ENCODE measurements at places on chromosomes 1 and 21. TPM values are rescaled to one million over a fixed set of nuclear protein-coding genes. Genes with fewer than 3 reads are reported as not detected.

GRCh38 chr1:147225193-147225730 lies at the start of gene FMO5:
Gene FMO5, minus strand, starts transcription at chr1:147225339. Its CDS starts 310 bp downstream, at chr1:147225029.
- H3K27ac ChIP-seq, result peak within 1 kb of the TSS; percentile 81
- DNase-seq, result peak; percentile 62
- no peaks in the 10 kb centered on the region for H3K36me3 ChIP-seq
- peak within 1 kb of the TSS; percentile 92 for H3K4me3 ChIP-seq

- no peaks in the 10 kb centered on the region for H3K4me1 ChIP-seq
- no peak overlapping the region for H3K4me3 ChIP-seq
- no peaks in the 10 kb centered on the region for H3K36me3 ChIP-seq
- H3K27me3 ChIP-seq, result peaks cover 29% of the 10 kb centered on the region
- no peak for DNase-seq
- H3K27ac ChIP-seq, result no peak overlapping the region
These were observed 2.3 kb downstream of the TMEM61 start for GRCh38 chr1:54982739-54983138.

GRCh38 chr1:89681045-89681729 lies 48.3 kb downstream of the LRRC8C start:
- no peak overlapping the region for H3K27ac ChIP-seq
- peaks cover 10% of the 10 kb centered on the region for H3K36me3 ChIP-seq
- no peak overlapping the region for H3K4me3 ChIP-seq
- DNase-seq, result no peak

Gene KPRP
- total RNA-seq, result not detected

- H3K4me1 ChIP-seq, result no peaks in the 10 kb centered on the region
- H3K27ac ChIP-seq, result no peak overlapping the region
- no peaks in the 10 kb centered on the region for H3K36me3 ChIP-seq
- DNase-seq, result no peak
These were observed 42.6 kb downstream of the LMX1A start for GRCh38 chr1:165313903-165314302.

GRCh38 chr1:229003233-229004031 lies 267.5 kb upstream of the RAB4A start:
- no peaks in the 10 kb centered on the region for H3K27me3 ChIP-seq
- DNase-seq, result no peak
- H3K4me1 ChIP-seq, result peaks cover 7% of the 10 kb centered on the region
- H3K36me3 ChIP-seq, result no peaks in the 10 kb centered on the region
- no peak overlapping the region for H3K4me3 ChIP-seq
- H3K27ac ChIP-seq, result no peak overlapping the region

DNA sequence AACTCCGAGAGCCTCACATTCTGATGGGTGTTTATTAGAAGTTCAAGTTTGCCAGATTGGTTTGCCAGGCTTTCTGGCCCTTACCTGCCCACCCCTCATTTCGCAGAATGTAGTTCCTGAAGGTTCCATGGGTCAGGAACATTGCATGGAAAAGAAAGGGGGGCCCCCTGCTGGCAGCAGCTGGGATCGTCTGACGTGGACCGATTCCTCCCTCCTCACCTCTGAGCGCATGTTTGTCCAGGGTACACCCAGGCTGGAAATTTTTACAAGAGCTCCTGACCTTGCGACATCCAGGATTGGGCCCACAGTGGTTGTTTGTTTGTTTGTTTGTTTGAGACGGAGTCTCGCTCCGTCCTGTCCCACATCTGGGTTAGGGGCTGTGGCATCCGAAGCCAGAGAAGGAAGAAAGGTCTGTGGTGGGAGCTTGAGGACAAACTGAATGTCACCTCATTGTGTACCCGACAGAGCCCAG lies 126.0 kb upstream of the TMEM51 start:
- DNase-seq, result no peak
- no peak overlapping the region for H3K27ac ChIP-seq
- H3K27me3 ChIP-seq, result no peaks in the 10 kb centered on the region

DNA sequence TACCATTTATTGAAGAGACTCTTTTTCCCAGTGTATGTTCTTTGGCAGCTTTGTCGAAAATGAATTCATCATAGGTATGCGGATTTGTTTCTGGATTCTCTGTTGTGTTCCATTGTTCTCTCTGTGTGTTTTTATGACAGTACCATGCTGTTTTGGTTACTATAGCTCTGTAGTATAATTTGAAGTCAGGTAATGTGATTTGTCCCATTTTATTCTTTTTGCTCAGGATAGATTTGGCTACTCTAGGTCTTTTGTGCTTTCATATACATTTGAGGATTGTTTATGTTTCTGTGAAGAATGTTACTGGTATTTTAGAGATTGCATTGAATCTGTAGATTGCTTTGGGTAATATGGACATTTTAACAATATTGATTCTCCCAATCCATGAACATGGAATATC lies 5.4 kb upstream of the KLHL12 start:
- H3K4me1 ChIP-seq, result peaks cover 7% of the 10 kb centered on the region
- no peak for DNase-seq
- no peak overlapping the region for H3K27ac ChIP-seq
- peaks cover 24% of the 10 kb centered on the region for H3K27me3 ChIP-seq
- H3K4me3 ChIP-seq, result no peak overlapping the region
- no peaks in the 10 kb centered on the region for H3K36me3 ChIP-seq

DNA sequence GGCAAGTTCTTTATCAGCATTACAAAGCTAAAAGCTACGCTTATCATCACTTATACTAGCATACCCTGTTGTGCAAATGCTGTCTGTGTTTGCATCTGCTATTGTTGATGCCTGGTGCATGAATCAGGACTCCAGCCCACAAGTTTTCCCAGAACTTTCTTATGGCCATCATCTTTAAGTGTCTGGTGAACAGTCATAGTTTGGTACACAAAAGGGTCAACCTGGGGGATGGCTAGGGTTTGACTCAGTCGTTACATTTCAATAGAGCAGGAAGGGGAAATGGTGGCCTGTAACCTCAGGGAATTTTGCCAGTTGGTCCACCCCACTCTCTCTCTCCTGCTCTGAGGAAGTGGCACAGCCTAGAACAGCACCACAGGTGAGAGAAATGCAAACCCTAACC lies 35.4 kb downstream of the SELL start:
- H3K27me3 ChIP-seq, result no peaks in the 10 kb centered on the region
- no peak overlapping the region for H3K4me3 ChIP-seq
- peak overlapping the region; percentile 21 for H3K27ac ChIP-seq
- peaks cover 31% of the 10 kb centered on the region for H3K4me1 ChIP-seq
- H3K36me3 ChIP-seq, result peaks cover 6% of the 10 kb centered on the region
- DNase-seq, result no peak

Gene CELA3A
- not detected for total RNA-seq

DNA sequence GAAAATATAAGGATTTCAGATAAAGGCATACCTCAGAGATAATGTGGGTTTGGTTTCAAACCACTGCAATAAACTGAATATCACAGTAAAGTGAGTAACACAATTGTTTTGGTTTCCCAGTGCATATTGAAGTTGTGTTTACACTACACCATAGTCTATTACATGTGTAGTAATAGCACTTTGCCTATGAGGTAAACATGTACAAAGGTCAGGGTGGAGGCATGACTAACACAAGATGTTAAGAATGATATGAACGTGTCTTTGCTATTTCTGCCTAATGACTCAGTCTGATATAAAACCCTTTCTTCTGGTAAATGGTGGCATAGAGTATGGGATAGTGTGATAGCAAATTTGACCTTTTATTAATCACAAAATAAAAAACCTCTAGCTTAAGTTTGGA lies 621.5 kb upstream of the ADGRL2 start:
- no peak for DNase-seq
- no peak overlapping the region for H3K4me3 ChIP-seq
- H3K27me3 ChIP-seq, result no peaks in the 10 kb centered on the region
- H3K36me3 ChIP-seq, result peaks cover 18% of the 10 kb centered on the region

- H3K4me1 ChIP-seq, result no peaks in the 10 kb centered on the region
- no peaks in the 10 kb centered on the region for H3K36me3 ChIP-seq
- no peak overlapping the region for H3K4me3 ChIP-seq
These were observed 440.8 kb downstream of the NPHP4 start for GRCh38 chr1:5551274-5551975.

Gene TDRD10
- not detected for total RNA-seq

DNA sequence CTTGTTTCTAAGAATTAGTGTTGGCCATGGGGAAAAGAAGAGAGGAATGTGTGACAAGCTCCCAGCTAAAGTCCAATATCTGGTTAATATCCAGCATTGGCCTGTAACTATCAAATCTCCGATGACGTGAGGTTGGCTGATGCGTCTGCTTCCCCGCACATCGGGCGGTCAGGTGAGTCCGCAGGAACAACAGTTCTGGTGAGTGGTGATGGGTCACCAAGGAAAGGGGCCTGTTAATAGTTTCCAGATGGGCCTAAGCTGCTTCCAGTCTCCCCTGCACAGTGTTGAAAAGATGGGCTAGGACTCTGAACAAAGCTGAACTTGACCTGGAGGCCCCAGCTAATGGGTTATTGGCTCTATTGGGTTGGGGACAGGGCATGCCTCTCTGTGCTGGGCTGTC lies 193.1 kb upstream of the EDN2 start:
- DNase-seq, result no peak
- no peaks in the 10 kb centered on the region for H3K36me3 ChIP-seq
- no peak overlapping the region for H3K4me3 ChIP-seq
- H3K27ac ChIP-seq, result peak overlapping the region; percentile 47
- H3K4me1 ChIP-seq, result peaks cover 79% of the 10 kb centered on the region

DNA sequence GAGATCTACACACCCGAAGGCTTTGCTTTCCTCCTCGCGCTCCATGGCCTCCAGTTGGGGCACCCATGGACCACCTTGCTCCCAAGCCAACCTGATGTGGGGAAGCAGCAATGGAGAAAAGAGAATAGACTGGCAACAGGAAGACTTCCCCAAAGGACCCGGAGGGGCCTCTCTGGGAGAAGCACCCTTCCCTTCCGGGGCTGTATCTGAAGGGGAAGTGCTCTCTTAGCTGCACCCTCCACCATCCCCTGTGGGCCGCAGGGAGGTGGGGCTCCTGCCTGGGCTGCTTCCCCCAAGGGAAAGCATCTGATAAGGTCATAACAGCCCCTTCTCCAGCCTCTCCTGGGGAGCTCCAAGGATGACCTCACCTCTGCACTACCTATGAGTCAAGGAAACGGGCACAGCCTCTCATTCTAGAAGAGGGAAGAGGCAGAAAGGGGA lies 100.2 kb downstream of the RIPK4 start:
- H3K27me3 ChIP-seq, result peaks cover 6% of the 10 kb centered on the region
- H3K4me1 ChIP-seq, result peaks cover 4% of the 10 kb centered on the region
- DNase-seq, result peak; percentile 54
- H3K4me3 ChIP-seq, result no peak overlapping the region

Gene LCE3D
- not detected for total RNA-seq

DNA sequence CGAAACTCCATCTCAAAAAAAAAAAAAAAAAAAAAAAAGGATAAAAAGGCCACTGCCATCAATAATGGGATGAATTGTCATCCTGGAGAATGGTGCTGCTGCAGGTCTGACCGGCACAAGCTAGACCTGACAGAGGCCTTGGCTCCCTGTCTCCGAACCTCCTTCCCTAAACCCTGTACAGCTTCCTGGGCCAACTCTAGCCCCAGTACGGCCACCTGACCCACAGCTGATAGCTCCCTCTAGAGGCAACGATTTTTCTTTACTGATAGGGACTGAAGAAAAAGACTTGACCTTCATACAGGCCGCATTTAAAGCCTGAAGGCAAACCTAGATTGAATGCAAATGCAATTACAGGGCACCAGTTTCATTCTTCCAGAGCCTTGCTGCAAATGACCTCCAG lies 30.7 kb downstream of the NOL9 start:
- H3K4me3 ChIP-seq, result no peak overlapping the region
- H3K4me1 ChIP-seq, result peaks cover 4% of the 10 kb centered on the region
- no peaks in the 10 kb centered on the region for H3K27me3 ChIP-seq
- peaks cover 12% of the 10 kb centered on the region for H3K36me3 ChIP-seq
- no peak overlapping the region for H3K27ac ChIP-seq

Gene RNF186
- not detected for total RNA-seq

Gene CENPF
- 56.7 TPM for total RNA-seq

Gene DOP1B
- total RNA-seq, result 16.3 TPM

Data from natural killer cell treated with Interleukin-12 subunit alpha and Interleukin-12 subunit beta and Interleukin-15 and Interleukin-18, amount 100 ng/mL, for 72 hours (primary cell).